ENCODE measurements at places on chromosomes 6 and 20.

GRCh38 chr20:57097245-57097915 is 169.1 kb downstream of the BMP7 start:
- DNase-seq: no peak

DNA sequence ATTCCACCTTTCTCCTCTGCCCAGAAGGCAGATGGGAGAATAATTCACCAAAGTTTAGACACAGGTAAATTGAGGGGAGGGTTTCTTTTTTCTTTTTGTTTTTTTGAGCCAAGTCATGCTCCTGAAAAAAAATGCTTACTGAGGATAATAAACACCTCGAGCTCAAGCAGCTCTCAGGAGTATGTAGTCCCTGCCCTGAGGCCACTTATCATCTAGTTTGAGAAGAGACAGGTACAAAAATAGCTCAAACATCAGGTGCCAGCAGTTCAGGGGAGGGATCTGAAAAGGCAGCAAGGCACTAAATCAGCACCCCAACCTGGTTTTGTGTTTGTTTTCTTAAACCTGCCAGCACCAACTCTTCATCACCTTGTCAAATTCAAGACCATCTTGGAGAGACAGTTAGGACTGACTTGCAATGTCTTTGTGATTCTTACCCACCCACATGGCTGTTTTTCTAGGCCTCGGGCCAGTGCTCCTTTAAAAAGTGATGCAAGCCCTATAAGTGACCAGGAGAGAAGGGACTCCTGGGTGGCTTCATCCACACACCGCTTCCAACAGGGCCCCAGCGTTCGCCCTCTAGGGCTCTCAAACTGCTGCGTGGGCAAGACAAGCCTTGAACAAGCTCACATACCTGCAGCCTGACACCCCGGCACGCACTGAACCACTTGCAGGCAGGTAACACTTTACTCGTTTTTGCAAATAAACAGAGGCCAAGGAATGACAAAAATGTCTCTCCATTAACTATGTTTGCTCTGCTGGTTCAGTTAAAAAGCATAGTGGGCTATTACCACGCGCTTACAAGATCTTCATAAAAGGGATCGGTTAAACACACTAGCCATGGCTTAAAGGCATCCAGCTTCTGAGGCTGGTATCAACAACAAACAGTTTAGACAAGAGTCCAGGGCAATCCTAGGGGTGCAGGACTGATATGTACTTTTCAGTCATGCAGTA is 13.9 kb downstream of the JAG1 start:
- DNase-seq: no peak

- DNase-seq: no peak
Observed at GRCh38 chr6:158850807-158851115, 31.6 kb upstream of the EZR start.

- no peak for DNase-seq
Observed at GRCh38 chr20:25858495-25859425, 162.1 kb upstream of the ZNF337 start.

DNA sequence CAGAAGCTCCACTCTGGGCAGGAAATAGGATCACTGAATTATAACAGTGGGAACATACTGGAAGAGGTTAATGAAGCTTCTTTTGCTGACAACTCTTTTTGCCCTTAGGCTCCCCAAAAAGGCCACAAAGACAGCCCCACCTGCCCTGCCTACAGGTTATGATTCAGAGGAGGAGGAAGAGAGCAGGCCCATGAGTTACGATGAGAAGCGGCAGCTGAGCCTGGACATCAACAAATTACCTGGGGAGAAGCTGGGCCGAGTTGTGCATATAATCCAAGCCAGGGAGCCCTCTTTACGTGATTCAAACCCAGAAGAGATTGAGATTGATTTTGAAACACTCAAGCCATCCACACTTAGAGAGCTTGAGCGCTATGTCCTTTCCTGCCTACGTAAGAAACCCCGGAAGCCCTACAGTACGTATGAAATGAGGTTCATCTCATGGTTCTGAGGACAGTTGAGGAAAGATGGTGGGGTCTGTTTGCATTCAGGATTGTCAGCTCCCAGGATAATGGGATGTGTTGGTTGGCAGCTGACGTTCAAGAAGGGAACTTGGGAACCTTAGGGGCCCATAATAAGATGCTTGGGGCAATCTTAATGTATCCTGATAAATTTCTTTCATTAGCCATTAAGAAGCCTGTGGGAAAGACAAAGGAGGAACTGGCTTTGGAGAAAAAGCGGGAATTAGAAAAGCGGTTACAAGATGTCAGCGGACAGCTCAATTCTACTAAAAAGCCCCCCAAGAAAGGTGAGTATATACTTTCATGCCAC is 11.5 kb downstream of the BRD2 start:
- DNase-seq: no peak

DNA sequence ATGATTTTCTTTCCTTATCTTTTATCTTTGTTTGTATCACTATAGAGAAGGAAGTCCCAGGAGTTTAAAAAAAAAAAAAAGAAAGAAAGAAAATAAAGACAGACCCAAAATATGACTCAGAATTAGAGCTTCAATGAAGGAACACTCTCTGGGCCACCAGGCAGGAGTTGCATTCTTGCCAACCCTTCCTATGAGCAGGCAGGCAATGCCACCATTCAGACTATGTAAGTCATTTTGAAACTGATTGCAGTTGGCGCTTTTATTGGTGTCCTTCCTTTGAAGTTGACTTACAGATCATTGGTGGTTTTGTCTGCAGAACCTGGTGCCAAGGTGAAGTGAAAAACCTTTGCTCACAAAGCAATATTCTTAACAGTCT is 50.3 kb downstream of the MYB start:
- DNase-seq: no peak

All from AML-193 (cell line).